ENCODE measurements at places on chromosomes 13 and 19. TPM values are rescaled to one million over a fixed set of nuclear protein-coding genes. Genes with fewer than 3 reads are reported as not detected.
A peak's percentile ranks its signal among the peaks of the same experiment; 100 is the strongest.

DNA sequence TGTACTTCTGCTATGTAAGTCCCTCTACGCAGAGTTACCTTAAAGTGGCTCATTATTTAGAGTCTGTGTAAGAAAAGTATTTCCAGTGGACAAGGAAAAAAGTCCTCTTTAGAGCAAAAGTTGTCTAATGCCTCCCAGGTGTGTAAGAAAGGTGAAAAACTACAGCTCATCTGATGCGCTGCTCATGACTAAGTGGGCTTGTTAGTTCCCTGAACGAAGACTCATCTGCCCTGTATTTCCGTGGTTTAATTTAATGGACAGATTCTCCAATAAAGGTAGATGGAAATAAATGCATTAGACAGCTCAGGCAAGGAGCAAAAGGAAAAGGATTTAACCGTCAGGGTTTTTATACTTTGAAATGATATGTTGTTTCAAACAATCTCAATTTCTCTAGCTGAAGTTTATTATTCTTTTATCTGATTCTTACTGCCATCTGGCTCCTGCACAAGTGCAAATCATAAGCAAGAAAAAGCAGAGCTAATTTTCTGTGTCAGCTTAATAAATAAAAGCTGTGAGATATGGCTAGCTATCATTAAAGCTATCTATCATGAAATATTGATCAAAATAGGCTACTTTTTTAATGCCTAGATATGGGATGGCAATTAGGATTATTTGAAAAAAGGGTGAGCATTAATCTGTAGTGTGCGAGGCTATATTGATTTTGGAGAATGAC, 73.7 kb upstream of the PCDH9 start:
- DNase-seq = no peak

DNA sequence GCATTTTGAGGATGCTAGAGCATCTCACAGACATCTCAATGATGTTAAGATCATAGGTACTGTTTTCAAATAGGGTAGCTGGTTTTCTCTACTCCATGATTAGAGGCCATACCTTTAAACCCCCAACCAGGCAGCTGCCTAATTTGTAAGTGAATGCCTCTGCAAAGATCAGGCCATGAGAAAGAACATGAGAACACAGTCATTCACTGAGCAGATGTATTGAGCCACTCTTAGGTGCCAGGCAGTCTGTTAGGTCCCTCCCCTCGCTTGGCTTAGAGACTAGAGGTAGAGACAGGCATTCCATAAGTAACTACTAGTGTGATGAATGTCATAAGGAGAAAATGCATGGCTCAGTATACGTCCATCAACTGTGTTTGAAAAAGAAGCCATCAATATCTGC, 410.0 kb downstream of the FGF9 start:
- DNase-seq = no peak

DNA sequence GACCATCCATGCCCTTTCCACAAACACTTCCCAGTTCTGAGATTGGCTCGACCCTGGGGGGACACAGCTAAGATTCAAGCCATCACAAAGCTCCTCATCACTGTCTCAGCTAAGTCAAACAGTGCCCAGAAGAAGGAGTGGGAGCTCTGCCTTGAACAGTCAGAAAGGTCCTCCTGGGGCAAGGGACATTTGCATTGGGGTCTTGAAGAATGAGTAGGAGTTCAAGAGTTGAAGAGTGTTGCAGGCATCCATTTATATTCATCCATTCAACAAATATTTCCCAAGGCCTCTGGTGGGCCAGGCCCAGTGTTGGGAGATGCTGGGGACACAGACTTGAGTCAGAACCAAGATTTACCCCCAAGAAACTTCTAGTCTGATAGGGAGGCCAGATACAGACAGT, 6.5 kb downstream of the IGLON5 start:
- DNase-seq = no peak

DNA sequence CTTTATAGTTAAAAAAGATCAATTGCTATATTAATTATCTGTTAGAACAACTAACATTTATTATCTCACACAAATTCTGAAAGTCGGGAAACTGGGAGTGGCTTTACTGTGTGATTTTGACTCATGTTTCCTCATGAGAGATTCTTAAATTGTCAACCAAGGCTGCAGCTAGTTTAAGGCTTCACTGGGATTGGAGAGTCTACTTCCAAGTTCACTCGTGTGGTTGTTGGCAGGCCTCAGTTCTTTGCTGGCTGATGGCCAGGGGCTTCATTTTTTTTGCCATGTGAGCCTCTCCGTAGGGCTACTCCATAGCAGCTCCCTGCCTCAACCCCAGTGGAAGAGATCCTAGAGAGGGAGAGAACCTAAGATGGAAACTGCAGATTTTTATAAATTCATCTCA, 24.5 kb upstream of the LPAR6 start:
- no peak for DNase-seq

The TUBB4A gene
- 2.8 TPM for total RNA-seq

- DNase-seq = no peak
Measured at GRCh38 chr13:50594276-50595051, 249.0 kb downstream of the DLEU7 start.

- DNase-seq = no peak
Measured at GRCh38 chr19:54792814-54793213, 10.6 kb upstream of the KIR2DL4 start.

- DNase-seq = no peak
Measured at GRCh38 chr13:36639610-36640009, 34.2 kb upstream of the SERTM1 start.

DNA sequence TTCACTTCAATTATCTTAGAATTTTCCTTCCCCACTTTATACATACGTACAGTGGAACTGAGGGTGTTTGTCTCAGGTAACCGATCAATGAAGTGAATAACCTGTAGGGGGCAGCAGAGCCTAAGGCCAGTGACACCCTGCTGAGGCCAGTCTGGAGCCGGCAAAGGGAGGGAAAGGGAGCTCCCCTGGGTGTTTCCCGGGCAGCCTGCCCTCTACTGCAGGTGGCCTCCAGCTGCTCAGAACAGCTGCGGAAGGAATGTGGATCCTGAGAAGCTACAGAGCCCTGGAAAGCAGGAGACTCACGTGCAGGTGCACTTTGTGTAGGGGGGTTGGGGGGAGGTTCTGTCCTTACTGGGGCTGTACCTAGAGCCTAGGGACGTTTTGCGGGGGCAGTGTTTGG, 832 bp upstream of the ZNF491 start:
- peak; percentile 50 for DNase-seq

DNA sequence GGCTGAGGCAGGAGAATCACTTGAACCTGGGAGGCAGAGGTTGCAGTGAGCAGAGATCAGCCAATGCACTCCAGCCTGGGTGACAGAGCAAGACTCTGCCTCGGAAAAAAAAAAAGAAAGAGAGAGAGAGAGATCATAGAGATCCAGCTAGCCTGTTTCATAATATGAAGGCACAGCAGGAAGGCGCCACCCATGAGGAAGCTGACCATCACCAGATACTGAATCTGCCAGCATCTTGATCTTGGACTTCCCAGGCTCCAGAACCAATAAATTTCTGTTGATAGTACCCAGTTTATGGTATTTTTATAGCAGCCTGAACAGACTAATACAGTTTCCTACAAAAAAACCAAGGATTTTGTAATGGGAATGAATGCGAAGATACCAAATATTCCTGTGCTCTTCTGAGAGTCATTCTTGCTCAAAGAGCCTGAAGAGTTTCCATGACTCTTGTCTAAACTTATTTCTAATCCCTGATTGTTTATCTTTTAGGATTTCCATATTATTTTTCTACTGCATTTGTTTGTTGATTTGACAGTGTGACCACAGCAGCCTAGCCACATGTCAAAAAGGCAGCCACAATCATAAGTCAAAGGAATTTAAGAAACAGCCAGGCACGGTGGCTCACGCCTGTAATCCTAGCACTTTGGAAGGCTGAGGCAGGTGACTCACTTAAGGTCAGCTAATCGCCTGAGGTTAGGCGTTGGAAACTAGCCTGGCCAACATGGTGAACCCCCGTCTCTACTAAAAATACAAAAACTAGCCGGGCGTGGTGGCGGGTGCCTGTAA, 37.7 kb upstream of the PDCD5 start:
- DNase-seq = no peak

DNA sequence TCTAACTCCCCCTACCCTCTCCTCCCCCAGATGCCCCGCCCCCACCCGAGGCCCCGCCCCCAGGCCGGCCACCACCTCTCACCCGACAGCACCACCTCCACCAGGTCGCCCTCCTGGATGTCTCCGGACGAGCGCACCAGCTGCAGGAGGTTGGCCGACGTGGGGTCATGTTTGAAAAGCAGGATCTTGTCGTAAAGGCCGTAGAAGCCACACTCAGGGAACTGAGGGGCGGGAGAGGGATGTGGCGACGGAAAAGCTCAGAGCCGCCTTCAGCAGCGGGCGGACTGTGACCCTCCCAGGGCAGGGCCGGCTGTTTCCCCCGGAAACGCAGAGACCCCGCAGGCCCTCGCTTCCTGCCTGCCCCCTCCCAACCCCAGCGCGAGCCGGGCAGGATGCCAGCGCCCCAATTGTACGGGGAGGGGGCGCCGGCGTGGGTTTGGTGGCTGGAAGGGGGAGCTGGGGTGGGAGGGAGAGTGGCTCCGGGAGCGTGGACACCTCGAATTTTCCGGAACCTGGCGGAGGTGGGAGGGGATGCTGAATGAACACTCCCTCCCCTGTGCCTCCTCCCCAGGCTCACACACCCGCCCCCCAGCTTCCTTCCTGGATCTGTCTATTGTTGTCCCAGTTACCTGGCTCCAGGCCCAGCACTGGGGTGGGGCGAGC, 3.0 kb downstream of the PRKD2 start:
- DNase-seq = peak; percentile 84

- no peak for DNase-seq
Measured at GRCh38 chr13:76968041-76968440, 19.7 kb downstream of the ACOD1 start.

DNA sequence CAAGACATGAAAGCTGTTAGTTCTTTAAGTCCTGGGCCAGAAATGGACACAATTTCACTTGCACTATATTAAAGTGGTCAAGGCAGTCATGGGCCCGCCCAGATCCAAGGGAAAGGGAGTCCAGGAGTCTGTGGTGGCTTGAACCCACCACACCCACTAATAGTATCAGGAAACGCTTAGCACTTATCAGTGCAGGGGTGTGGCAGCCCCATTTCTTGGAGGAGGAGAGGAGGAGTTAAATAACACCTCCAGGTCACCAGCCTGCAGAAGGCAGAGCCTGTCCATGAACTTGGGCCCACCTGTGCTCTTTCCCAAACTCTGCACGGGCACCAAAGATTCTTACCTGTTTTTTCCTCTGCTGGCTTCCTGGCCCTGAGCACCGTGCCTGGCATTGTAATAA, 5.4 kb upstream of the NTN5 start:
- DNase-seq = no peak

GRCh38 chr13:55583953-55584593, 1556.6 kb upstream of the PRR20A start:
- DNase-seq = no peak

GRCh38 chr13:108102771-108103170, 112.6 kb downstream of the LIG4 start:
- no peak for DNase-seq

The MUC16 gene
- 126 TPM for total RNA-seq

DNA sequence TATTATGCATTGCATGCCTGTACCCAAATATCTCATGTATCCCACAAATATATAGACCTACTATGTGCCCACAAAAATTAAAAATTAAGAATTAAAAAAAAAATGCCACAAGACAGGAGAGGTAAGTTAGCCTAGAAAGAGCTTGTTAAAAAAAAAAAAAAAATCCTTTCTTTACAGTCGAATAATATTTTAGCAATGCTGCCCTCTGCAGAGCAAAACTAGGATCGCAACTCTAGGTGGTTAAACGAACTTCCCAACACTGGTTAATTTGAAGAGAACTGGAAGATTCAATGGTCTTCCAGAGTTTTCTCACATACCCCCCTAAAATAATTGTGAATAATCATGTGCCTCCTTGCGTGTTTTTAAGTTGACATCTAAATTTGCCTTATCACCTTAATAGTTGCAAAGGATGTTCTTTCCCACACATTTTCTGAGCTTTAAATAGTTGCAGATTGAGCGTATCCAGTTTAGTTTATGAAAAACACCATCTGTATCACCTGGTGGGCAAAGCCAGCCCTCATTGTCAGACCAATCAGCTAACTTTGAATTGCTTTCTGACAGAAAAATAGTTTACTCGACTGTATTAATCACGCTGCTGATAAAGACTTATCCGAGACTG, 47.4 kb upstream of the RCBTB2 start:
- peak; percentile 95 for DNase-seq

- DNase-seq = no peak
Measured at GRCh38 chr19:44308011-44308410, 3.2 kb upstream of the ZNF235 start.

DNA sequence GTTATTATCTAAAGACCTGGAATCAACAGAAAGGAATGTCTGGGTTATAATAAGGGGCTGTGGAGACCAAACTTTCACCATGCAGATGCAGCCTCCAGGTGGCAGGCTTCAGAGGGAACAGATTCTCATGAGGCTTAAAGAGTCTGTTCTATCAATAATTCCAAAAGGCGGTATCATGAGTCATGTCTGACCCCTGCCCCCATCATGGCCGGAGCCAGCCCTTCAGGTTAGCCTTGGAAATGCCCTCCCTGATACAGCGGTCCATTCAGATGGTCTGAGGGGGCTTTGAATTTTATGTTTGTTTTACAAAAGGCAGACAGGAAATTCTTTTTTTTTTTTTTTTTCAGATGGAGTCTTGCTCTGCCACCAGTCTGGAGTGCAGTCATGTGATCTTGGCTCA, 21.7 kb upstream of the LAMP1 start:
- DNase-seq = no peak

The PPP6R1 gene
- 31.9 TPM for total RNA-seq

DNA sequence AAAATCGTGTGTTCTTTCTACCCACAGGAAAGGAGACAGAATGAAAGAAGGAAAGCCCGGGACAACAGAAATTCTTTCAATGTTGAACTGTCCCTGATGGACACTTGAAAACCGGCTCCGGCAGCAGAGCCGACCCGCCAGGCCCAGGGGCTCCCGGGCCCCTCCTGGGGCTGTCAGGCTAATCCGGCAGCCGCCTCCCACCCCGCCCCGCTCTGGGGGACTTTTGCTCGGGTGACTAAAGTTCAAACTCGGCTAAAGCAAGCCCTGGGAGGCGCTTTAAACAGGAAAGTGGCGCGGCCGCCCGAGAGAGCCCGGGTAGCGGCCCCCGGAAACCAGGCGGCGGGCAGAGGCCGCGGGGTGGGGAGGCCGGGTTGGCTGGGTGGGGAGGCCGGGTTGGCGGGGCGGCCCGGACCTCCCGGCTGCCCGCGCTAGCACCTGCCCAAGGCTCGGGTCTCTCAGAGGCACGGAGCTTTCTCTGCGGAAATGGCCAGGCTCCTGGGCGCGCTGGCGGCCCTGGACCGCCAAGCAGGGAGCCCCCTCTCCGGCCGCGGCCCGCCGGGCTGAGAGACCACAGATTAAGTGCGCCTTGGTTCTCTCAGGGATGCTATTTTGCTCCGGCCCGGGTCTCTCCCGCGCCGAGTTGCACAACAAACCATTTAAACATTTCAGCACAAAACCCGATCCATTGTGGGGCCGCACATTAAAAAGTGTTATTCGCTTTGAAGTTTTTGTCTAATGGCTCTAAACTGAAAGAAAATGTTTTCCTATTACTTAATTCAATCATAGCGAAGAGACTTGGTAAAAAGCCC, 2.6 kb upstream of the GSX1 start:
- DNase-seq = no peak

The EDNRB gene
- total RNA-seq = 179 TPM

Data from omental fat pad (tissue), 4 donors.